Muscle of leg (tissue), 16 donors: ENCODE measurements at places on chromosomes 5 and 9.

DNA sequence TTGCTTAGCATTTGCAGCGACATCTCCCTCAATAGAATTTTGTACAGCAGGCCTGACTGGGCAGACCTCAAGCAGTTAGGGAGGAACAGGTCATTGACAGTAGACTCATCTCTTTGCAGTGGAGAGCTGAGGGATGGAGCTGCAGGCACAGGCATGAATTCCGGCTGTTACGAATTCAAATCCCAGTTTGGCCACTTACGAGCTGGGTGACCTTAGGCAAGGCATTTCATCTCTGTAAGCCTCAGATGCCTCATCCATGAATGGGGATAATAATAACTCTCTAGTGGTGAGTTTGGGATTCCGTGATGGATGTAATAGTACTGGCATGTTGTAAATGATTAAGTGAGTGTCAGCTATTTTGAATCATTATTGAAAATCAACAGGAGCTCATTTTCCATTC, 195.3 kb downstream of the SEMA6A start:
- no peak for DNase-seq

DNA sequence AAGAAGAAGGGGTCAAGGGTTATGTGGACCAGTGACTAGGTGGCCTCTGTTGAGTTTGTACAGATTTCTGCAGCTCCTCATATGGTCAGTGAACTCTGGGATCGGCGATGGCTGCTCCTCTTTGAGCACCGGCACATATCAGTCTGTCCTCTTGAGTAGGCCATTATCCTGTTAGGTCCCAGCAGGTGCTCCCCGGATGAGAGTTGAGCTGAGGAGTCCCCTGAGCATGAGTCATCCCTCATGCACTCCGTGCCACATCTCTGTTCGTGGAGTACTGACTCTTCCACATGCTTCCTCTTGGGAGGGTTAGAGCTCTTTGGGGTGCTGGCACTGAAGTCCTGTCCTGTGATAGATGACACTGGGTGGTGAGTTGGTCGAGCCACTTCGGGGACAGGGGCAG, 143.7 kb downstream of the PTTG1 start:
- DNase-seq = no peak

DNA sequence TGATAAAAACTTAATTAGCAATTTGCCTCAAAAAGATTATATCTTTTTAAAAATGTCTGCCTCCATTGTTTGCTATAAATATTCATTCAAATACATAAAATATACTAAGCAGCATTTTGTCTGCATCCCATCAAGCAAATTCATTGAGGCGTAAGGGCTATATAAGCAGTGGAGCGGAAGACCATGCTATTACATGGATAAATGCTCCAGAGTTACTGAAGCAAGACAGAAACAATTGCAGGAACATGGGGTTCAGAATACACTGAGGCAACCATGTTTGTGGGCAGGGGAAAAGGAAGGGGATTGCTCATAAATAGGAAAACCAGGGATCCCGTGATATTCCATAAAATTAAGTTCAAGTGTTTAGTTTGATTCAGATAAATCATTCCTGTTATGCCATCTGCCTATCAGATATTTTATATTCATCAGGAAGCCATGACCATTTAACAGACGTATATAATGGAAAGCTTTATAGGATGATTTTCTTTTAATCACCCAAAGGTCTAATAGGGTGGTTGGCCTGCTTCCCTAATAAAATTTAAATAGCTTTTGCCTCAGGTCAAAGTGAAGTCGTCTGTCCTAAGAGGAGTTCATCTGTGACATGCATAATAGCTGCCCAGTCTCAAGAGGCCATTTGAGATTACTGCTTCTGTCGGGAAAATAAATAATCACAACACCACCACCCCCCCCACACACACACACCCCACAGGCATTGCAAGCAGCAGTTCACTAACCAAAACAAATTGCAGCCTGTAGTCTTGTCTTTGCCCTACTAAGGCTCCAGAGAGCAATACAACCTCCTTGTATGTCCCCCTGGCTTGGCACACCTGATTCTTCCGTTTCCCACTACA, 105.2 kb downstream of the RASEF start:
- DNase-seq = no peak

DNA sequence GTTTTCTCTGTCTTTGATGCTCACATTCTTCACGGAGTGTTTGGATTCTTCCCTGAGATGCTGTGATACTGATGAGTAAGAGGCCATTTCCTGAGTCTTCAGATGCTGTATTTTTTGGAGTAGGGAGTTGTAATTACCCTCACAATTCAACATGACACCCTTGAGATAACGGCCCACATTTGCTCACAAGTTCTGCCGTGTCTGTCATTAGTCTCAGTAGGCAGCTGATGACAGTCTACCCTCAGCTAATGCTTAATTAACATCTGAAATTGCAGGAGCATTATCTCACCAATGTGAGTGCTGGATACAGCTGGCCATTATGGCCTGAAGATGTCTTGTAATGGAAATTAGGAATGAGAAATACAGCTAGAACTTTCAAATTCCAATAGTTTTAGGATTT, 307.1 kb upstream of the ADCY2 start:
- no peak for DNase-seq

GRCh38 chr5:142191776-142192175, 83.2 kb downstream of the NDFIP1 start:
- DNase-seq = no peak

DNA sequence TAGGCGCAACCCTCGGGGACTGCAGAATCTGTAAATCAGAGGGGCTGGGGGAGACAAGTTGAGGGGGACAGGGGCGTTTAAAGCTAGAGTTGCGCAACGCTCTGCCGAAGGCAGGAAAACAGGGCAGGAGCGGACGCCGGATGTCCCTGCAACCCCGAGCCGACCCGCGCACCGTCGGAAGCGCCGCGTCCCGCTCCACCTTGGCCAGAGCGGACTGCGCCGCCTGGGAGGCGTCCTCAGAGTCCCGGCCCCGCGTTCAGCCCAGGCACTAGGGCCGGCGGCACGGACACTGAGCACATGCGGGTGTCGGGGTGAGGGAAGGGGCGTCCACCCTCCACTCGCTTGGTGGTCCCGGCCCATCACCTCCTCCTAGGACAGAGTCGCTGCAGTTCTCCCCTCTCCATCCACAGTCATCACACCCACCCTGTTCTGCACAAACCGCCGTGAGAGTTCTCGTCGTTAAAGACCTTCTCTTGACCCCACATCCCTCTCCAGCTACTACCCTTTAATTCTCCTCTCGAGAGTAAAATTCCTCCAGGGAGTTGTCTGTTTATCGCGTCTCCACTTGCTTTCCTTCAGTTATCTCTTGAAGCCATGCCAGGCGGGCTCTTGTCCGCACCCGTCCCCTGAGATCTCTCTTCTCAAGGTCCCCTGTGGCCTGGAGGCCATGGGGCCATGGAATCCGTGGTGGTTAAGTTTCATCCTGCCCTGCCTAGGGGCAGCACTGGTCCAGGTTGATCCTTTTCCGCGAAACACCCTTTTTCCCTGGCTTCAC, 796 bp upstream of the PDLIM7 start:
- DNase-seq = no peak

DNA sequence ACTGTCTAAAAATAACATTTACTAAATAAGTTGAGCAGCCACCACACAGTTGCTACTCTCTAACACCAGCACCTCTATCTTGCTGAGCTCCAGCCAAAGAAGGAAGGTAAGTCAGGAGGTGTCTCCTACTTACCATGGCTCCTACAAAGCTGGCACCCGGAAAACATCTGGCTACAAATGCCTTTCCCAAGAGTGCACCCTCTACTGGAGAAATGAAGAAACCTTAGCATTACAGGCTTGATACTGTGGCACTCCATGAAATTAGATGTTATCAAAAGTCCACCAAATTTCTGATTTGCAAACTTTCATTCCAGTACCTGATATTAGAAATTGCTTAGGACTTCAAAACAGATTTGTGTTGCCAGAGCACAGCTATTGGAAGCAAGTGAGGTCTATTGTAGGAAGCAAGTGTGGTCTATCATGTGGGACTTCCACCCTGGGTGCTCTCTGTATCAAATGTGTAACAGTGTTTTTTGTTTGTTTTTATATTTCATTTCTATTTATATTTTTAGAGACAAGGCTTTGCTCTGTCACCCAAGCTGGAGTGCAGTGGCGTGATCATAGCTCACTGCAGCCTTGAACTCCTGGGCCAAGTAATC, 25.7 kb upstream of the RFK start:
- DNase-seq = no peak

- DNase-seq = no peak
Measured at GRCh38 chr9:3215658-3216057, 310.1 kb downstream of the RFX3 start.

GRCh38 chr9:121569266-121569648, 69.6 kb upstream of the GGTA1 start:
- no peak for DNase-seq

- no peak for DNase-seq
Measured at GRCh38 chr5:136113606-136114005, 19.0 kb upstream of the SMAD5 start.

- DNase-seq = no peak
Measured at GRCh38 chr5:104778-105296, 12.9 kb downstream of the PLEKHG4B start.

GRCh38 chr9:17068671-17069070, 66.2 kb upstream of the CNTLN start:
- no peak for DNase-seq

GRCh38 chr5:81202655-81203054, 30.5 kb upstream of the CKMT2 start:
- DNase-seq = peak; percentile 32

DNA sequence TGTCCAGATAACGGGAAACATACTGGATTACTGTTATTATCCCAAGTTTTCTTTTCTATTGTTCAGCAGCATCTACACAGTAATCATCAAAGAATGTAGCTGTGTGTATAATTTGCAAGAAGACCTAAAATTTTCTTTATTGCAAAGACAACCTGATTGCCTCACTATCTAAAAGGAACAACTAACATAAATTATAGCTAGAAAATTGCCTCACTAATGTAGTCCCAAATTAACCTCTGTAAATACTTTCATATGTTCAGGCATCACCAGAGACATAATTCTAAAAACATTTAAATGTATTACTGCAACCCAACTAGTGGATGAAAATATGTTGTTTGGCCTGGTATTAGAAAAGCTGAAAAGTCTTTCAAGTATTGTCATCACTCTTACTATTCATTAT, 275.4 kb downstream of the CDH12 start:
- DNase-seq = no peak

GRCh38 chr5:132754947-132755346, 7.7 kb downstream of the CCNI2 start:
- no peak for DNase-seq

DNA sequence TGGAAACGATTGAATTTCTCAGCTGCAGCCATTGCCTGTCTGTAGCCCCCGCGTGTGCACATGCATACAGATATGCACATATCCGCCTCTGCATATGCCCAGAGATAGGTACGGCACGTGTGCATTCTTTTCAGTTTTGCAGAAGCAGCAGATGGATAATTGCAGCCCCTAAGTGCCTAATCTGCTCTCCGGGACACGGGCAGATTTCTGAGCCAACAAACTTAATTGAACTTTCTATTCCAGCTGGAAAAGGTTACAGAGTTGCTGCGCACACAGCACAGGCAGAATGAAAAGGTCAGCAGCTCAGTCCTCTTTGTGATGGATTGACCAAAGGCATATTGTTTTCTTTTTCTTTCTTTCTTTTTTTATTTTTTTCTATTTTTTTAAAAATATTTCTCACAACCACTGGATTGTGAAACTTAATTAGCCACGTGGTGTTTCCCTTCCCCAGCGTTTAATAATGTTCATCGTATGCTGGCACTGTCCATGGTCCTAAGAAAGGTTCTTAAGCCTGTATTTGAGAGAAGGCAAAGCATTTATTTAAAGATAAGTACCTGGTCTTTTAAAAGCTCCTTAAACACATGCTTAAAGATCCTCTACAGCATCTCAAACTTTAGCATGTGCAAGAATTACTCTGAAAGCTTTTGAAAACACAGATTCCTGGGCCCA, 270.2 kb upstream of the BRINP1 start:
- peak; percentile 31 for DNase-seq

- no peak for DNase-seq
Measured at GRCh38 chr5:110371725-110372041, 354.8 kb downstream of the TMEM232 start.
